ENCODE measurements at places on chromosomes 2 and 18.
A peak's percentile ranks its signal among the peaks of the same experiment; 100 is the strongest.

DNA sequence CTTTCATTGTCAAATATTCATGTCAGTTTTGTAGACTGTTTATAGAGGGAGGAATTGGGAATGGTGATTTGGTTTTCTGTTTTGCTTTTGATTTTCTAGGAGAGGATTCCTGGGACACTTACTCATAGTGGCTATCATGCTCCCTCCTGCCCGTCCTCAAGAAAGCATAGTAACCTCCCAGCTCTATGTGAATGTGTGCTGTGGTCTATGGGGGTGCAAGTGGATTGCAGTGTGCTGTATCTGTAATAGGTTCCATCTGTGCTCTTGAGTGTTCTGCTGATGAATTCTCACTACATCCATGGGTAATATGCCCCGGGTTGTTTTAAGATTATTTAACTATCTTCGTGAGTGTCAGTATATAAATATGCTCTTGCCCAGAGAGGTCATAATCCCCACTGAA, 811.3 kb downstream of the CNTNAP5 start:
- DNase-seq = no peak

DNA sequence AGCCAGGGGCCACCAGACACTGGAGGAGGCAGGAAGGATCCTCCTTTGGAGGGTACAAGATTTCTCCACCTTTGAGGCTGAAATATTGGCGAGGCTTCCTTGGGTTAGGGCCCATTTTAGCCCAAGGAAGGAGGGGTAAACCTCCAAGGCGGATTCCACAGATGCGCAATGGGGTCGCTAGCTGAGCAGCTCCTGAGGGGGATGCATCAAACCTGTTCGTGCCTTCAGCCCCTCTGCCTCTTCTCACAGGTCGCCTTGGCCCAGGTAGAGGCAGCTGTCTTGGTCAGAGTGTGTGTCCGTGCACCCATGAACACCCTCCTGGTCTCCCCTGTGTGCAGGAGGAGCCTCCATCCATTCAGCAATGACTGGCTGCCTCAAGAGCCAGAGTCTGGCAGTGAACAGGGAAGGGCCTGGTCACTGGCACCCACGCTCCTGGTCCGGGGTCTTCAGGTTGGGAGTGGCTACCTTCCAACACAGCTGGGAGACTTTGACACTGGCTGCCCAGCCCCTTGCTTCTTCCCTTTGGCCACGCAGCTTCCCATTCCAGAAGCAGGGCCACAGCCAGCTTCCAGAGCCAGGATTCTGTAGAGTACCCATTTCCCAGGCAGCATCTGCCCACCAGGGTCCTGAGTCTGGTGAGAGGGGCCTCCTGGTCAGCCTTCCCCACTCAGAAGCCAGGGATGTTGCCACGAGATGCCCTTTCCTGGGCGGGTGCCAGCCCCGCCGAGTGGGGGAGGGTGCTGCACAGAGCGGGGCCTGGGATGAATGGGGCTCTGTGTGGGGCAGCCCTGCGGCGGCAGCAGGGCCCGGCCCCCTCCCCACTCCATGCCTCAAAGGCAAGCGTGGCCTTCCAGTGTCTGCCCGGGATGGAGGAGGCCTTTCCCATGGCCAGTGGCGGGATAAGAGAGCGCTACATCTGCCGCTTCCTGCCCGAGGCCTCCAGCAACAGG, 95.8 kb upstream of the GPC1 start:
- DNase-seq = no peak

GRCh38 chr18:58362027-58362575, 266.8 kb downstream of the ALPK2 start:
- peak; percentile 90 for DNase-seq

DNA sequence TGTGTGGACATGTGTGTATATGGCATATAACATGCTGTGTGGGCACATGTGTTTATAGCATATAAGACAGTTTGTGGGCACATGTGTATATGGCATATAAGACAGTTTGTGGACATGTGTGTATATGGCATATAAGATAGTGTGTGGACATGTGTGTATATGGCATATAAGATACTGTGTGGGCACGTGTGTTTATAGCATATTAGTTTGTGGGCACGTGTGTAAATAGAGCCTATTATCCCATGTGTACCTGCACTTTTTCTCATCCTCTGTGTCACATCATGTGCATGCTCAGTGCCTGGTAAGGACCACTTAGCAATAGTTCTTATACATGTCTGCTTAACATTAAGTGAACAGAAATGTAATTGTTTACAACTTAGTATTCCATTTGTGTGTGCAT, 45.2 kb downstream of the TPO start:
- DNase-seq = no peak

- no peak for DNase-seq
Observed at GRCh38 chr2:49585921-49586320, 431.6 kb upstream of the FSHR start.

GRCh38 chr18:50334546-50335152, 40.2 kb upstream of the SKA1 start:
- DNase-seq = no peak

DNA sequence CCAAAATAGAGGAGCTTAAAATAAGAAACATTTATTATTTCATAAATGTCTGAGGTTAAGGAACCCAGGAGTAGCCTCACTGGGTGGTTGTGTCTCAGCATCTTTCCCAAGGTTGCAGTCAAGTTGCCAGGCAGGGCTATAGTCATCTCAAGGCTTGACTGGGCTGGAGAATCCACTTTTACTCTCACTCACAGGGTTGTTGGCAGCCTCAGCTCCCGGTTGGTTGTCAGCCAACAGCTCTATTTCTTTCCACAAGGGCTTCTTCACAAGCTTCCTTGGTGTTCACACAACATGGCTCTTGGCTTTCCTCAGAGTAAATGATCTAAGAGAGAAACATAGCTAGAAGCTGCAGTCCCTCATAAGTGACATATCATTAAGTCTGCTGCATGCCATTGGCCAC, 55.6 kb upstream of the TEX51 start:
- DNase-seq = no peak

DNA sequence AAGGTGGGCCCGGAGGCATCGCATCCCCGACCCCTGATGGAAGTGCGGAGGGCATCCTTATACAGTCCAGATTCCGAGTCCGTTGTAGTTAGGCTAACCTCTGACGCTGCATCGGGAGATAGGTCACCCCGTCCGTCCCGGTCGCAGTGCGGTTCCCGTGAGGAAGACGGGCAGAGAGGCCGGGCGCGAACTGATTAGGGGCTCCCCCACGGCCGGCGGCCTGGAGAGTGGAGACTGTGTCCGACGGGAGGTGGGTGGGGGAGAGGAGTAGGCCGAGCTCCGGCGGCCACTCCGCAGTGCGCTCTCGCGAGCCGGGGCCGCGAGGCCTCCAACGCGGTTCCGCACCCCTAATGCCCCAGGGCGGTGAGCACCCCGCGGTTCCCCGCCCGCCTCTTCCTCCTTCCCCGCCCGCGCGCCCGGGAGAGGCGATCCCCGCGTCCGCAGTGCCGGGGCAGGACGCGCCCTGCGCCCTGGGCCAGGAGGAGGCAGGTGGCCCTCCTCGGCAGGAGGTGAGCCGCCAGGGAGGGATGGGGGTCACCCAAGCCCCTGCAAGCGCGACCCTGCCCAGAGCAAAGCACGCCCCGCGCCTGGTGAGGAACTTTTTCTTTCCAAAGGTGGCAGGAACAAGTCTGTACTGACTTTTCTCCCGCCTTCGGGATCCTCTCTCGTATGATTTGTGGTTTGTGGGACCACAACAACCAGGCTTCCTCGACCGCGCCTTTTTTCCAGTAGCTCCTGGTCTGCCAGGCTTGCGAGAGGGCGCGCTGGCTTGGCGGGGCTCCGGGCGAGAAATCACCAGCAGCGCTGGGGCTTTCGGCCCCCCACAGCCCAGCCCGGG, 1.4 kb upstream of the SP5 start:
- DNase-seq = no peak

DNA sequence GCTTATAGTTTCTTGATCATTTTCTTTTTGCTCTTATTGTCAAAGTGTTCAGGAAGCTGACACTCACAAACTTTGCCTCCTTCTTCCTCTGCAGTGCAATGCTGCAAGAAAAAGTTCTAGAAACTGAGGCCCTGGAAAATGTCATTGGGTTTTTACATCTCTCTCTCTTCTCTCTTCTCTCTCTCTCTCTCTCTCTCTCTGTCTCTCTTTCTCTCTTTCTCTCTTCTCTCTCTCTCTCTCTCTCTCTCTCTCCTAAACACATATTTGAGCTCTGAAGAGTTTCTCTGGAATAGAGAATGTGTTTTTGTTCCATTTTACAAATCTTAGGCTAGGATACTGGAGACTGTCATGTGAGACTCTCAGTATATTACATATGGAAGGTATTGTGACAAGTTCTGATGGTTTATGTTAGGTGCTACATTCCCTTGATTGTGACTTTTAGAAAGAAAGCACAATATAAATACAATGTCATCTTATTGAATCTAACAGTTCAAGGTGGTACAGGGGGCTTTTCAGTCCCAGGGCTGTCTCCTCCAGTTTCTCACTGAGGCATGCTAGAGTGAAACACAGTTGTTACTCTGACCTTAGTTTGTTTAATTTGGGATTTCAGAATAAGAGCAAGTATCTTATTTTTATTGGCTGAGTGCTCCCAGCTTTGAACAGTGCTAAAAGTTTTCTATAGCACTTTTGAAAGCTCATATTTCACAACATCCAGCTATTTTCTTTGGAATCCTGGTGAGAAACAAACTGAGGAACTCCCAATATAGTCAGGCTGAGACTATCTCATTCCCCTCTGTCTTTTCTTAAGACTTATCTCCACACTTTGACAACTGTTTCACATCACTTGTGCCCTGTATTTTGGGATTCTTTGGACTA, 41.4 kb upstream of the EHBP1 start:
- peak; percentile 62 for DNase-seq

- no peak for DNase-seq
Observed at GRCh38 chr18:21307578-21307977, 65.5 kb downstream of the GREB1L start.

GRCh38 chr2:128299628-128300027, 19.0 kb downstream of the HS6ST1 start:
- DNase-seq = no peak

GRCh38 chr2:229956491-229956890, 34.2 kb downstream of the FBXO36 start:
- no peak for DNase-seq

DNA sequence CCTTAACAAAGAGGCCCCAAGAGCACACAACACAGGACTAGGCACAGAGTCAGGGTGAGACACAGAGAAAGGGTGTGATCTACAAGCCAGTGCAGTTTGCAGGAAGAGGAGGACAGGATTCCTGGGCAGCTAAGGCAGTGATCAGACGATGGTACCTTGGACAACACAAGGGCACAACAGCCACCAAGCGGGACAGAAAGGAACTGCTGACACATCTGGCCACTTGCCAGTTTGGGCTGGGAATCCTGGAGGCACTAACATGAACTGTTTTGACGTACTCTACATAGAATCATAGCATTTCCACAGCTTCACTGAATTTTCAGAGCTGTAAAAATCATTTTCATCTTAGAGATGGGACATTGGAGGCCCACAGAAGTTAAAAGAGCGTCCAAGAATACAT, 221.5 kb upstream of the SLC35G4 start:
- DNase-seq = no peak

- no peak for DNase-seq
Observed at GRCh38 chr2:172252154-172252553, 149.5 kb upstream of the DLX2 start.

DNA sequence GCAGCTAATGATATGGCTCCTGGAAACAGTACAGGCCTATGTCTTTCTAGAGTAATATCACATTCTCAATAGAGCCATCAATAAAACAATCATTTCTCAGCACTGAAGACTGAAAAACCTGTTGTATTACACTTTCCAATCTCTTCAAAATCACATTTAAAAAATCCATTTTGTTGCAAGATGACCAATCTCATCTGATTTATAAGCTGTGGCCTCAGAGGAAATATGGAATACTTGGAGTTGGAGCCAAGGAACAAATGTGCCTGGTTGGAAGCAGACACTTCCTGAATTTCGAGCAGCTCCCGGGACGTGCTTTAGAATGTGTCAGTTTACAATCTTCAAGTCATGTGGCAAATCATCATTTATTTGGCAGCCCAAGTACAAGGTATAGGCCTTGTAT, 114.5 kb downstream of the ADCYAP1 start:
- no peak for DNase-seq

DNA sequence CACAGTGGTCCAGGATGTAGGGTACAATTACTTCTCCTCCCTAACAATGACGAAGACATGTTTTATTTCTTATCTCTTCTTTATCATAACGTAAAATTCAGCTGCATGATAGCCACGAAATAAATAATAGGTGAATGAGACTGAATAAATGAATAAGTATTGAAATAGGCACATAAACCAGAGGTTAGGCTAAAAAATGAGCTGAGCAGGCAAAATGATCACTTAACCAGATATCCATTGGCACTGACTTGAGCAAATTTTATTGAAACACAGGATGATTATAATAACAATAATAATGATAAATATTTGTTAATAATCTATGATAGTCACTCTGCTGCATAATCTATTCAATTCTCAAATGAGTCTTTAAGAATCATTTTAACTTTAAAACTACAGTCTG, 506.9 kb upstream of the ZNF804A start:
- DNase-seq = no peak

GRCh38 chr18:25326361-25326952, 25.5 kb downstream of the ZNF521 start:
- DNase-seq = no peak

- DNase-seq = peak; percentile 49
Observed at GRCh38 chr18:12946549-12947284, 1.1 kb upstream of the SEH1L start.

DNA sequence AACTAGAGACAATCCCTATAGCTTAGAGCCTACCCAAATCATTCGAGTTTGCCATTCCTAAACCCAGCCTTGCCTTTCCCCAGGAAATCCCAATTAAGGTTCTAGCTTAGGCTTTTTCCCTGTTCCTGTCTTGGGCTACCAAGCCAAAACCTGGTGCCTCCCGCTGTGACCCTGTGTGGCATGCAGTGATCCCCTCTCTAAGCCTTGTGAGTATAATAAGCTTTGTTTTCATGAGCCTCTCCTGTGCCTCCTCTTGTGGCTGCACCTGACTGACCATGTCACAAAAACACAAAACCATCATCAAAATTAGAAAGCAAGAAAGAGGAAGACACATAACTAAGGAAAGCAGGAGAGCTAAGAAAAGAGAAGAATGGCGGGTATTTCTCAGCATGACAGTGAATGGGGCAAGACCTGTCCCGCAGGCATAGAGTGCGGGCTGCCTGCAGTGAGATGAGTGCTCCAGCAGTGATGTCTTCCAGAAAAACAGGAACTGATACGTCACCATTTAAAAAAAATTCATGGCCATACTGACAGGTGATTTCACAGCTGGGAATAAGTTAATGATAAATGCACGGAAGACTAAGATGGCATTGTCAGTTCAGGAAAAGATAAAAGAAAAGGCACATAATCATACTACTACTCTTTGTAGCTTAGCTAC, 9.2 kb upstream of the PAIP2B start:
- no peak for DNase-seq

GRCh38 chr2:158658396-158658795, 136.7 kb upstream of the DAPL1 start:
- no peak for DNase-seq

DNA sequence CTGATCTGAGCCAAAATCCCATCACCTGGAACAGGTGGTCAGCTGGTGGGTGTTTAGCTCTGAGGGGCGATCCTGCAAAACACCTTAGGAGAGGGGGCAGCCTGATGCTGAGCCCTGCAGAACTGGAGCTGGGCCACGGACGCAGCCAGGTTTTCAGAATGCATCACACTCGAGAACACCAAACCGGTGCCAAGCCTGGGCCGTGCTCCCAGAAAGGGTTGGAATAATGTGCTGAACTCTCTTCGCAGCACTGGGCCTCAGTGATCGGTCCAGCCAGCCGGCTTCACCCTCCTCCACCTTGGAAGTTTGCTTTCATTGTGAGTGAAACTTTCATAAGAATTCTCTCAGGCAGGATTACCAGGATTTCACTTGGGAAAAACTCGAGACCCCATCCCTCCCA, 56.5 kb upstream of the TTC39C start:
- no peak for DNase-seq

All from skeletal muscle cell (primary cell).